ENCODE measurements at places on chromosomes 11 and 22. TPM values are rescaled to one million over a fixed set of nuclear protein-coding genes. Genes with fewer than 3 reads are reported as not detected.

CNGA4 gene
- 0.49 TPM for total RNA-seq

DNA sequence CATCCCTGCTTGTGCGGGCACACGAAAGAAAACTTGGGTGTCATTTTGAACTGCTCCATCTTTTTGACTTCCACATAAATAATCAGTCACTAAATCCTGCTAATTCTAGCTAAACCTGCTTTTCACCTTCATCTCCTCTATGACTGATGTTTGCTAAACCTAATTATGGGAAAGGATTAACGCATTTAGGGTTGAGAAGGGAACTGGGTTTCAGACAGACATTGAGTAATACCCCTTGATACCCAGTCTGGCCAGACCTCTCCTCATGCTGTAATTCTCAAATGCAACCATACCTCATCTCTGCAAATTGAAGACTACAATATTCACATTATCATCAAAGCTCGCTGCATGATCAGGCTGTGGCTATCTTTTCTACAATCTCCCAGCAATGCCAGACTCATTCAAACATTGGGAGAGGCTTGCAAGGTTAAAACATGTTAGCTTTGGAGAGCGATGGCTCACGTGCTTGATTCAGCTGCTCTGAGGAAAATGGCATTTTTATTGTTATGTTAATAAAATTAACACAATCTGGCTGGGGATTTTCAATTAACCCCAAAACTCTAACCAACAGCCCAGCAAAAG, 2.4 kb downstream of the HPS4 start:
- no peak for DNase-seq

DNA sequence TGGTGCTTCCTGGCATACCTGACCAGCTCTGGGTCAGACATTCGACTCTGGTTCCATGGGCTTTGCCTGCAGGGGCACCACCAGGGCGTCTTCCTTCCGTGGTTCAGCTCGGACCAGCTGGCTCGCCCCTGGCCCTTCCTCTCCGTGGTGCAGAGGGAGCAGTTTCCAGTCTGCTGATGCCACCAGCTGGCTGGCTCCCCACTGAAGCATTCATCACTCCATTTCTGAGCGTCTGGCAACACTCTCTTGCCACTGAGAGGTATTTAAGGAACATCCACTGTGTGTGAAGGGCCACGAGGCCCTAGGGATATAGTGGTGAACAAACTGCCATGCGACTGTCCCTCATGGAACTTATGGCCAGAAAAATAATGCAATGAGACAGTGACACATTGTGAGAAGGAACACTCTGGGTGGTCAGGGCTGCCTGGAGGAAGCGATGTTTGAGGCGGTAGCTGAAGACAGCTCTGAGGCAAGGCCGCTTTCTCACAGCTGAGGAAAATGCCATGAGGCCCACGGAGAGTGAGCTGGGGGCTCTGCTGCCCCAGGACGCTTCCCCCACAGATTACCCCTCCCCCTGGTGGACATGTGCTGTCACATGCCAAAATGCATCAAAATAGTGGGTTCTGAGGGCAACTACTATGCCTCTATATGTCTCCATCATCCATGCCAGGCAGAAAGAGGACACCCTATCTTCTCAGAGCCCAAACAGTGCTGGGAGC, 44.9 kb upstream of the ARFGAP3 start:
- DNase-seq, result no peak

DNA sequence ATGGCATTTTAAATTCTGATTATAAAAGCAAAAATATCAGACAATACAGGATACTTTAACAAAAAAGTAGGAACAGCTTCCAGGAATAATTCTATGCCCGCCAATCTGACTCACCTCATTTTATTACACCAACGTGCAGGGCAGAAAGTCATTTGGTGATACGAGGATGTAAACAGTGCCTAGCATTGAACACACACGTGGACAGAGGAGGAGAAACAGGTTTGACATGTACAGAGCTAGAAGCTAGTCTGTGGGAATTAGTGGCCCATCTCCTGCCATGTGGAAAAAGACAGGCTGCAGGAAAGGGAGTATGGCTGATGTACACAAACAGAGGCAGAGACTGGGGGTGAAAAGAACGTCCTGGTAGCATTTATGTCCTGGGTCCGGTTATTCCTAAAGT, 9.0 kb upstream of the SPINDOC start:
- no peak for DNase-seq

DNA sequence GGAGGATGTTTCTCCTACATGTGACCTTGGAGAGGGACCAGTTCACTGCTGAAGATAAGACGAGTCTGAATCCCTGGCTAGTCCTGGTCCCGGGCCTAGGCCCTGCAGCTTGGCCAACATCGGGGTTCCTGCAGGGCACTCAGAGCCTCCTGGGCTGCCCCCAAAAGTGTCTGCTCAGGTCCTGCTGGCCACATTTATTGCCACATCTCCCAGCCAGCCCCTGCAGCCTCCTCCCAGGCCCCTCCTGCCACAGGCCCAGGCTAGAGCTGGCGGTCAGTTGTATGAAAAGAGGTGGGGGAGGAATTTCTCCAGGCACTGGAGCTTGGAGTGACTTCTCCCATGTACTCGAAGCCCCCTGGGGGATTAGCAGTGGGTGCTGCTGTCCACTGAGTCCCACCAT, 56.5 kb upstream of the PPARA start:
- no peak for DNase-seq

- DNase-seq, result no peak
These were observed 8.2 kb downstream of the FGF19 start for GRCh38 chr11:69695581-69695980.

DNA sequence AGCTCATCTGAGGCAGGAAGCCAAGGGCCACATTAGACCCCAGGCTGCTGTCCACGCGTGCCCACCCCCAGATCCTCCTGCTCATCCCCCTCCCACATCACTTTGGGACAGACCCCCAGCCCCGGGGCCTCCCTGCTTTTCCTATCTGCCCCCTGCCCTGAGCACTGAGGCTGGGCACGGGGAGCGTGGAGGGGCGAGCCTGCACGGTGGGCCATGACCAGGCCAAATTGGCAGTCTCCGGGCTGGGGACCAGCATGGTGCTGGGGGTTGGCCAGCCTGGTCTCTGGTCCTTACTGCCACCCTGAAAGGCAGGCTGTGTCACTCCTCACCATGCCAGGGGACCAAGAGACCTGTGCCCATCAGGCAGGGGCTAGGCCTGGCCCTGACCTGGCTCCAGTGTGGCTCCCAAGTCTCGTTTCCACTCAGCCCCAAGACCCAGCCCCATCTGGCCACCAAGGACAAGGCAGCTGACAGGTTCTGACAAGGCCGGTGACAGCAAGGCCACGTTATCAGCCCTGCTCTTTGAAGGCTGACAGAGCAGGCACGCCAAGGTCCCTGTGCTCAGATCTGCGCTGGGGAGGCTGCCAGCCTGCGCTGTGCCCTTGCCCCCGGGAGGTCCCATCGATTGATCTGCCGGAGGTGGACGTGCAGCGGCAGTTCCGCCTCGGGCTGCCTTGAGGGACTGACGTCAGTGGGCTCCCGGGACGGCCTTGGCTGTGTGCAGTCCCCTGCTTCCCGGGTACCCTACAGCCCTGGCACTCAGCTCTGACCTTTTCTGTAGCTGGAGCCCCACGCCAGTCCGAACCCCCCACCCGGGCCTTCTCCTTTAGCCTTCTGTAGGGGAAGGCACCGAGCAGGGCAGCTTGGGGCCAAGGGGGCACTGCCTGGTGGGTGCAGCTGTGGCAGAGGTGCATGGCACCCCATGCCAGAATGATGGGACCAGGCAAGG, 3.6 kb downstream of the TNNI2 start:
- DNase-seq, result no peak

Data from T-cell (primary cell).